ENCODE measurements at places on chromosomes 5 and 9.

DNA sequence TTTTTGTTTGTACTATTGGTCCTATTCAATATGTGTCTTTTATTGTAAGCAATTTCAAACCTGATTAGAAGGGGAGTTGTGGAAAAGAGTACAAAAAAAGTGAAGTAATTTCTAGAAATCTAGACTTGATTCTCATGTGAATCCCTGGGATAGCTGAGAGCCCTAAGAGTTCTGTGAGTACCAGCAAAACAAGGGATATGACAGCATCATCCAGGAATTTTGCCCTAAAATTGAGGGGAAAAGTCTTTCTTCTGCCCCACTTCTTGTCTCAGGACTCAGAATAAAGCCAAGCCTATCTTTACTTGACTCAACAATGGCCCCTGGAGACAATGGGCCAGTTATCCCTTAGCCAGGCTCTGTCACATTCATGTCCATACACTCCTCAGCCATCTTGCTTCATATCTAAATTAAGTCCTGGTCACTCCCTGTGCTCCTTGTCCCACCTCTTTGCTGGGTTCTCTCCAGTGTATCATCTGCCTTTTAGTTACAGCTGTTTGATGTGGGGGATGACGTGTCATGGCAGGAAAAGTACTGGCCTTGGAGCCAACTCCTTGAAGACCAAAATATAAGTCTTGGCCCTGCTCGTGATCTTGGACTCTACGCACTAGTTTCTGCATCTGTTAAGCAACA, 81.2 kb downstream of the ADAMTS12 start:
- no peak for DNase-seq

GRCh38 chr9:136326061-136326760, 1.1 kb upstream of the GPSM1 start:
- peak; percentile 81 for DNase-seq

- DNase-seq: no peak
Measured at GRCh38 chr9:72292874-72293607, 72.0 kb downstream of the ZFAND5 start.

- no peak for DNase-seq
Measured at GRCh38 chr9:110028676-110029075, 179.3 kb downstream of the C9orf152 start.

DNA sequence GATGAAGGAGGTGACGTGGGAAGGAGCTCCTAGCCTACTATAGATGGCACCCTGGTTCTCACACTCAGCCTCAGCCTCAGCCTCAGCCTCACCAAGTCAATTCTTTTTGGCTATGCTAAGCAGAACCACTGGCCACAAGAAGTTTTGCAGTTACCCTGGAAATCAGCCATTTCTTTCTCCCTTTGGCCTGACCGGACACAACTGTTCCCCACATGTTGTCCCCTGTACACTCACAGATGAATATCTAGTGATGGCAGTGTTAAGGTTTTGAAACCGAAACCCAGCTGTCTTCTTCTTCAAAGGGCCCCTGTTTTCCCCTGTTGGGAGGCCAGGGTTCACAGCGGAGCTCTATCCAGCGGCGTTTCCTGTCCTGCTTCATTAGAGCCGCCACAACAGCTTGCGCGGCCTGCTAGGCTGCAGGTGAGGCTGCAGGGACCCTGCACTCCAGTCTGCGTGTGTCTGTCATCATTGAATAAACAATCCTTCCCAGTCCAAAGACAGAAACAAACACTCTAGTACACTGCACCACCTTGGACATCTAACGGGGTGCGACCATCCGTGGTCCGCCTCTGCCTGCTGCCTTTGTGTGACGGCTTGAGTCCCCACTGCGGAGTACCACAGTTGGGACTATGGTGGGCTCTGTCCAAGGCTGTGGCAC, 250.5 kb downstream of the DENND1A start:
- no peak for DNase-seq

DNA sequence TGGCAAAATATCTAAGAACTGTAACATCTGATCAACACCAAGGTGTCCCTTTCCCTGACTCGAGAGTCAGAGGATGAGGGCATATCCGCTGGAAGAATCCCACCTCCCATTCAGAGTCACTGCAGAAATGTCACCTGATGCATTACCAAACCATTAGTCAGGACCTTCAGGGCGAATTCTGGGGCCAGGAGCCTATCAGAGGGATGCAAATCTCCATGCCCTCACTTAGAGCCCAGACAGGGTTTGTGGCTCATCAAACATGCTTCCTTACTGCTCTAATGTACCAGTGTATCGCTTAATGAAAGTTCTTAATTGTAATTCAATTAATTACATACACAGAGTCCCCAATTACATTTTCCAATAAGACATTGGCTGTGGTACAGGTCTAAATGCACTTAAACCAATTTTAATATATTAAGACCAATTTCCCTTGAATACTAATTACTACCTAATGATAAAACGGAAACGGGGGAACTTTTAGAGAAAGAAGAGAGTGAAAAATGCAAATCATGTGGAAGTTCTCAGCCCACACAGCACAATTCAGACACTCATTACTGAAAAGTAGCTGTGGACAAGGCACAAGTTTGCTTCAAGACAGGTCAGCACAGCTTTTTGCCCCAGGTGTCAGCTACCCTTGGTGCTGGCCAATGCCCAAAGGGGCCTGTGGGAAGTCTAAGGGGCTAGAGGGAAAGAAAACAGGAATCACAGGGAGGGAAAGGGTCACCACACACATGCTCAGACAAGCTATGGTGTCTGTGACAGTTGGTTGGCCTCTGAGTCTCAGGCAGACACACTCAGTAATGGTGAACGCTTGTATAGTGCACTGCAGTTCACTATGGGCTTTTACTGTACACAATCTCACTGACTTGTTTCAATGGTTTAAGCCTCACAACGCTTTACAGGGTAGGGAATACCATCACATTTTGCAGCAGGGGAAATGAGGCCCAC, 211.6 kb downstream of the MAPKAP1 start:
- no peak for DNase-seq

GRCh38 chr5:15806613-15807012, 306.6 kb downstream of the FBXL7 start:
- DNase-seq: no peak

DNA sequence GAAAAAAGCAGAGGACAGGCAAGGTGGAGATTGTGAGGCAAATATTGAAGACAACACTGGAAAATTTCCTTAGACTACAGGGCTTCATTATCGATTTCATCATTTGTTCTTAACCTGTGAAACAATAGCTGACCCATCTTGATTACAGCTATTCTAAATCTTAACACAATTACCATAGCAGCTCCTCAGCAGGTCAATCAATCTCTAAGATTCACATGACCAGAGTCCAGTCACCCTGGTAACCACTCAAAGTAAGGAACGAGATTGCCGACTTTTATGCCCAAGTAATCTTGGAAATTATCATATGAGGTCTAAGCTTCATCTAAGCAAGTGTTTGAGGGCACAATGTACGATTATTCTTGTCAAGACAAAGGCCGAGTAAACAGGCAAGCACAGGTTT, 93.8 kb downstream of the TTC39B start:
- peak; percentile 50 for DNase-seq

DNA sequence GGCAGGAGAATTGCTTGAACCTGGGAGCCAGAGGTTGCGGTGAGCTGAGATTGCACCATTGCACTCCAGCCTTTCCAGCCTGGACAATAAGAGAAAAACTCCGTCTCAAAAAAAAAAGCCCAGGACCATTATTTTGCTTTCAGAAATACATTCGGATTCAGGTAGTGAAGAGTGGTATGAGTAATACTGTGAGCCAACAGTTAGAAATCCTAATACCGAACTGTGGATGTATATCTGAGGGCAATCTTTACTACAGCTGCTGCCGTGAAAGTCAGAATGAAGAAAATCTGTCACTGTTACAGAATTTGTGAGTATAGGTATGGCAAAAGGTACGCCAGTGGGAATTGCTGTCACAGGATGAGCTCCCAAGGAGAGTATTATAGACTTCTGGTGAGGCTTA, 3.4 kb upstream of the CDK7 start:
- DNase-seq: no peak

Data from G401 (cell line).